Esophagus squamous epithelium (tissue), 5 donors: ENCODE measurements at places on chromosomes 6 and 20.

DNA sequence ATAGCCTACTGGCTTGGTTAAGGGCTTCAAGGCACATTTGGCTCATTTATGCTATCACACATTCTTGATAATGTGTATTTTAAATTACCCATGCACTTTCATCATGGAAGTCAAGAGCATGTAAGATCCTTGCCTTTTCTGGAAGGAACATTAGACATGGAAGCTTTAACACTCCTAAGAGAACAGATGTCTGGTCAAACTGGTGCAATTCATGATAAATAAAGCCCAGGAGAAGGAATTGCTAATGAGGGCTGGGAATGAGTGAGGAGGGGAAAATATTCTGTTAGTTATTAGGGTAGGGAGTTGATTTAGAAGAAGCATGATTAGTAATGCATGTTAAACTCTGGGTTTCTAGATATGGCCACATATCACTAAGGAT, 688.6 kb upstream of the CITED2 start:
- no peak for DNase-seq

DNA sequence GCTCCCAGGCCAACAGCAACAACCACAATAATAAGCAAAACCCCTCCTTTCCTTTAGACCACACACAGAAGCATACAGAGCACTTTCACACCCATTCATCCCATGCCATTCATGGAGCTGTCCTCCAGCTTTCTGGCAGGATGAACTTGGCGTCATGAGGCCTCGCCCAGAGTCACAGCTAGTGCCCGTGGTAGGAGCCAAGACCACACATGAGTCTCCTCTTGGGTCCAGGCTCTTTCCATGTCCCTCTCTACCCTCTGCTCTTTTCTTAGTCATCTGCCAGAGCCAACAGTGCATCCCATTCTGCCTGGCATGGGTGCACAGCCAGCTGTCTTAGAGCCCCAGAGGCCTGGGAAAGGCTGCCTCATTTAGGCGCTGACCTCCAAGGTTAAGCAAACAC, 1.8 kb upstream of the TGM3 start:
- DNase-seq = no peak

DNA sequence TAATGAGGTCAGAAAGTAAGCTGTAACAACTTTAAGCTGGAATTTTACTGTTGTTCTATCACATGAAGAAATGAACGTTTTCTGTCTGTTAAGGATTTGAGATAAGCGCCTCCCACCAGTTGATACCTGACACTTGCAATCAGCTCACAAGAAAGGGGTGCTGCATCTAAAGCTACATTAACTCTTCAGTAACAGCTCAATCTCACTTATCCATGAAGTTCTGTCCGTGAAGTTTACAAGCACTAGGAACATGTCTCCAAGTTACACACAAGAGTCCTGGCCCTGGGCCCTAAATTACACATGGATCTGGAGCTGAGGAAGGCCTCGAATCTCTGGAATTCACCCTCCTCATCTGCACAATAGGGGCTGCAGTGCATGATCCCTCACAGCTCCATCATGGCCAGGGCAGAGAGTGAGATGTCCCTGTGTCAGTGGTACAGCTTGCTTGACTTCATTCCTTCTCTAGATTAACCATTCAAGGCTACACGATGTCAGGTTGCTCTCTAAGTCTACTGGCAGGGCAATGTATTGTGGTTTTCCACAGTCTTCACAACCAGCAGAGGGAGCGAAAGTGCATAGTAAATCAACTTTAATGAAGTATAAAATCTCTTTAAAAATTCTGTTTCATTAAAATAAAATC, 182.4 kb upstream of the MCHR2 start:
- no peak for DNase-seq

DNA sequence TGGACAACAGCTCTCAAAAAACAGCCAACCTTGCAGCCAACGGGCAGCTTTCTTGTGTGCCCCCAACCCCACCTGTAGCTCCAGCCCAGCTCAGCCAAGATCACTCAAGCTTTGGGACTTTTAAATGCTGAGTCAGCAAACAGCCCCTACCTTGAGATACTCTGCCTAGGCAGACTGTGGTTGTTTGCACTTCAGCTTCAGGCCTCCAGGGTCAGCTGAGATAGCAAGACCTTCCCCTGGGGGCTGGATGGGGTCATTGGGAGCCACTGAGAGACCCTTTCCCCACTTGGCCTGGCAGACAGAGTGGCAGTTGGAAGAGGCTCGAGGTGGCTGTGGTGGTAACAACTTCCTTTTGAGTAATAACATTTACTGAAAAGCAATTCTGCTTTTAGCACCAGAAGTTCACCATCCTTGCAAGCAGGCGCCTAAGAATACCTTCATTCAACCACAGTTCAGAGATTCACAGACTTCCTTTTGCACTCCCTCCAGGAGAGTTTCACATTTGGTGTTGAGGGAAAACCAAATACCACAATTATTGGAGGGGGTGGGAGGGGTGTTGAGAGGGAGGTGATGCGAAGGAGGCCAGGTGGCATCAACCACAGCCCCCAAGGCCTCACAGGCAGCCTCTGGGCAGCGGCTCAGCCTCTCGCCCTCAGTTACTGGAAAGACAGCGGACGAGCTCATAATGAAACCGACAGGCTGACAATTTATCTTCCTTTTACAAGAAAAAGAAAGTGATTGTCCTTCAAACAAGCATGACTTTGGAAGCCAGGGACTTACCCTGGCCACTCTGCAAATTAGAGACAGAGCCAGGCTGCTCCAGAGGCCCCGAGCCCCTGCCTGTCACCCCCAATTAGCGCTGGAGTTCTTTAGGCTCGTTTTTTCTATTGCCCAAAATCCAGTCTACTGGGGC, 148.1 kb downstream of the CEBPB start:
- no peak for DNase-seq

- no peak for DNase-seq
These were observed 89.1 kb upstream of the PHACTR3 start for GRCh38 chr20:59515013-59515905.

DNA sequence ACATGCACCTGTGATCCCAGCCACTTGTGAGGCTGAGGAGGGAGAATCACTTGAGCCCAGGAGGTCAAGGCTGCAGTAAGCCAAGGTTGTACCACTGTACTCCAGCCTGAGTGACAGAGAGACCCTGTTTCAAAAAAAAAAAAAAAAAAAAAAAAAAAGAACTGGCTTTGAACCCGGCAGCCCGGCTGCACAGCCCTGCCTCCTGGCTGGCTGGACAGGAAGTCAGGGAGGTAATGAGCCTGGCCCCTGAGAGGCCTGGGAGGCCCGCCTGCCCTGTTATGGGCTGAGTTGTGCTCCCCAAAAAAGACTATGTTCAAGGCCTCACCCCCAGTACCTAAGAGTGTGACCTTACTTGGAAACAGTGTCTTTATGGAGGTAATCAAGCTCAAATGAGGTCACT, 65.6 kb downstream of the ABHD12 start:
- no peak for DNase-seq
